ENCODE measurements at places on chromosomes 2 and 18.

DNA sequence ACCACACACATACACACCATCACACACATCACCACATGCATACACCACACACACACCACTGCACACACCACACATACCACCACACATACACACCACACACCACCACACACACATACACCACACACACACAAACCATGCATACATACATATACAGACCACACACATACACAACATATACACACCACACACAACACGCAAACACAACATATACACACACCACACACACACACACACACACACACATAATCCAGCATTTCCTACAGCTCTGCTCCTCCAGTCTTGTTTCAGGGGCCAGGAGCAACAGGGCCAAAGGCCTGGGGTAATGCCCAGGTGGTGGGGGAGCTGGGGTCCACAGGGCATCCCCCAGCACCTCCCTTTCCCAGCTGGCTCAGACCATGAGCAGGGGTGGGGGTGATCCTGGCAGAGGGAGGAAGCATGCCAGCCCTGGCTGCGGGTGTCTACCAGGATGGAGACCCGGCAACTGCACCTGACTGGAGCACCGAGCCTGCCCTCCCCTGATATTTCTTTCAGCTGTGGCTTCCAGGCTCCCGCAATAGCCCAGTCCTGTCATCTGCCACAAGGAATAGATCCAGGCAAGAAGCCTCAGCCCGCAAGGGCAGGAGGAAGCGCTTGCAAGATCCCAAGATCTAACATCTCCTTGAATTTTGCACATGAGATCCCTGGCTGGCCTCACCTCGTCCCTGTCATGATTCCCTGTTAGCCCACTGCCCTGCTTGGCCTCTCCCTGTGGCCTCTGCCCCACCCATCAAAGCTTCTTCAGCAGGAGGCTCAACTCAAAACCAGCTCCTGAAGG is 196.9 kb downstream of the TNS1 start:
- no peak for DNase-seq

- no peak for DNase-seq
Measured at GRCh38 chr2:23988371-23988770, 21.5 kb upstream of the MFSD2B start.

DNA sequence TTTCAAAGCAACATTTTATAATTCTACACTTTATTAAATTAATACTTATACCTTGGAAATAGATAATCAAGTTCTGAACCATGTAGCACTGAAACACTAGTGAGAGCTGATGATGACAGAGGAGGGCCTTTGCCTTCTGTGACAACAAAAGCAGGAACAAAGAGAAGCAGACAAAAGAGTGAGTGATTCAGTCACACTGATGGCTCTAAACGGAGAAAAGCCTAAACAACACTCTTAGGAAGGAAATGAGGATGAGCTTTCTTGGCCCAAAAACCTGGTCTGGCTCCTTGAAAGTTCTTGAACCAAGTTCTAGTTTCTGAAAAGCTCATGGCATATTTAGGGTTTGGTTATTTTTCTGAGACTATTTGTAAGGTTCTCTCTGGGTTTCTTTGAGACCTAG is 271.9 kb downstream of the DPP10 start:
- DNase-seq, result no peak

- DNase-seq, result no peak
Measured at GRCh38 chr2:11344956-11345677, 681 bp upstream of the ROCK2 start.

DNA sequence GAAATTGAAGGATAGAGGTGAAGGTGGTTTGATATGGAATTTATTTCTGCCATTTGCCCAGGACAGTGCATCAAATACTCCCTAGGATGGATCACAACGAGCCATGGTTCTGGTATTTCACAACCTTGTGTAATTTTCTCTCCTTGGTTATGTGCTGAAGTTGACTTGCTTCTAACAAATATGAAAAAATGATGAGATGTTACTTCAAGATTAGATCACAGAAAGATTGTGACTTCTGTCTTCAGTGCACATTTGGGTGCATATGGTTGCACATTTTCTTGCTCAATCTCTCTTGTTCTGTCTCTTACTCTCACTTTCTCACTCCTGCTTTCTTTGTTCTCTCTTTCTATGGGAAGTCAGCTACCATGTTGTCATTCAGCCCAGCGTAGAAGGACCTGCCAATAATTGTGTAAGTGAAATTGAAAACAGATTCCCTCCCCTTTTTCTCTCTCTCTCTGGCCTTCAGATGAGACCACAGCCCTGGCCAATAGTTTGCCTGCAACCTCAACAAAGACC is 104.6 kb upstream of the RMDN2 start:
- DNase-seq, result no peak

DNA sequence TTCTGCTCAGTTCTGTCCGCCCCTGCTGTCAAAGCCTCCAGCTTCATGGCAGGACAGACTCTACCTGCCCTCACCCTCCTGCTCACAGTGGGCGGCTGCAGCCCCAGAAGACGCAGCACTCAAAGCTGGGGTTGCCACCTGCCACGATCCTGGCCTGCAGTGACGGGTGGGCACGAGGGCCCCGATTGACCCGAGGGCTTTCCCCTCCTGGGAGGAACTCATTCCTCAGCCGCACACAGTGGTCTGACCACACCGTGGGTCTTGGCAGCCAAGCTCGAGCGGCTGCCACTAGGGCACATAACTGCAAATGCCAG is 47.1 kb downstream of the HS6ST1 start:
- DNase-seq, result no peak

GRCh38 chr18:1062588-1062987 is 157.9 kb downstream of the ADCYAP1 start:
- no peak for DNase-seq

DNA sequence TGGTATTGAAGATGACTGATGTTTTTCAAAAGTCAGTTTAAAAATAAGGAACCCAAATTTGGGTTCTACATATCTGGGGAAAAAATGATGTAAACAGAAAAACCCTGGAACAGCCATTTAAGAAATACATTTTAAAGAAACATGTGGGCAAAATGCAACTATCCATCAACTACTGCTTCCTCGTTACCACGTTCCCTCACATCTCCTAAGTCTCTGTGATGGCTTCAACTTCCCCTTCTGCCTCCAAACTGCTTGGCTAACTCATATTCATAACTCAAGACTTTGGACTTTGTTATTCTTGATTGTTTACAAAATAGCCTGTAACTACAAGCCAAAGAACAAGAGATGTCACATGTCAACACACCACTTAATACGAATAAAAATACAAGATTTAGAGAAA is 116.3 kb downstream of the DYM start:
- DNase-seq, result no peak

- DNase-seq, result no peak
Measured at GRCh38 chr18:48944634-48945033, 6.1 kb downstream of the SMAD7 start.

DNA sequence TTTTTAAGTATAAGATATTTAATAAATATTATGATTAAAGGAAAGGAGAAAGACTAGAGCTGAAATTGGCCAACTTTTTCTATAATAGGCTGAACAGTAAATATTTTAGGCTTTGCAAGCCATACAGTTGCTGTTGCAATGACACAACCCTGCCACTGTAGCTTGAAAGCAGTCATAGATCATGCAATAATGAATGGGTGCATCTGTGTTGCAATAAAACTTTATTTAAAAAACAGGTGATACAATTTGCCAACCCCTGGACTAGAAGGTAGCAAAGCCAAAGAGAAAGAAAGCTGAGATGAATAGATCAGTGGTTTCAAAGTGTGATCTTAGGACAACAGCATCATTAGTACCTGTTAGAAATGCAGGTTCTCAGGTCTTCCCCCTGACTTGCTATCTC is 219.1 kb downstream of the SETBP1 start:
- no peak for DNase-seq

GRCh38 chr18:24333084-24333483 is 64.5 kb downstream of the OSBPL1A start:
- no peak for DNase-seq

DNA sequence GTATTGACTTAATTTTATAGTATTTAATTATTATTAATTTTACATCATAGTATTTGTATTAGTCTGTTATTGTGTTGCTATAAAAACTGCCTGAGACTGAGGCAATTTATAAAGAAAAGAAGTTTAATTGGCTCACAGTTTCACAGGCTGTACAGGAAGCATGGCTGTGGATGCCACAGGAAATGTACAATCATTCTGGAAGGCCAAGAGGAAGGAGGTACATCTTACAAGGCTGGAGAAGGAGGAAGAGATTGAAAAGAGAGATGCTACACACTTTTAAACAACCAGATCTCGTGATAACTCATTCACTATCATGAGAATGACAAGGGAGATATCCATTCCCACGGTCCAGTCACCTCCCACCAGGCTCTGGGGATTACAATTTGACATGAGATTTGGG is 2019.4 kb upstream of the PIK3C3 start:
- DNase-seq, result no peak

GRCh38 chr2:202040079-202040844 is 6.6 kb downstream of the FZD7 start:
- DNase-seq, result no peak

DNA sequence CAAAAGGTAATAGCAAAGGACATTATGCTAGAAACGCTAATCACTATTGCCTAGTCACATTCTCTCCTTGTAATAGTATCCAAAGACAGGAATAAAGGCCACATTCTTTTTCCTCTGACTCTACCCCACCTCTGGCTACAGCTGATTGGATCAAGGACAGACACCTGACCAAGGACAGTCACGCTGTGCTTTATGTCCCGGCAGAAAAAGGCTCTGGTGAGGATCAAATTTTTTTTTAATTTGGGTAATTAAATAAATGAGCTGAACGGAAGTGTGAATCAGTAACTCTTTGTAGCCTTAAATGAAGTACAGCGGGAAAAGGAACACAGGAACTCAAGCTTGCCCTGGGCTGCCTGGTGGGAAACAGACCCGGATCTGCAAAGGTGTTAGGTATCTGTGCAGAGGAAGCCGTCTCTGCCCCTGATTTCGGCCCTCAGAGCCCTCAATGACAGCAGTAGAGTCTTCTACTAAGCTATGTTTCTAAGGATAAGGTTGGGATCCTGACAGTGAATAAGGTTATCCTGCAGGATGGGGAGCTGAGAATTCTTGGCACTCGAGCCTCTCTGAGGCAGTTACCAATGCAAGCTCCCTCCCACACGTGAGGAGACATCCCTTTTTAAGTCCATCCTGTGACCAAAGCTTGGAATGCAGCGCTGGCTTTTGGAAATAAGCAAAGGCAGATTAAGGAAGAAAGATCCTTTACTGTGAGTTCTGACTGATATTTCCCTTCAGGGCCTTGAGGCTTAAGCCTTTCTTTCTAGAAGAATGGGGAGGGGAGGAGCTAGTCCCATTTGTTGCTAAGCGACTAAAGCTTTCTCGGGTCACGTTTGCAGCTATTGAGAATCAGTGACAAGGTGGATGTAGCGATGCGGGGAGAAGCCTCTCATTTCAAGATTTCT is 37.8 kb upstream of the IKZF2 start:
- no peak for DNase-seq

- no peak for DNase-seq
Measured at GRCh38 chr18:65725251-65726050, 25.4 kb upstream of the CDH7 start.

DNA sequence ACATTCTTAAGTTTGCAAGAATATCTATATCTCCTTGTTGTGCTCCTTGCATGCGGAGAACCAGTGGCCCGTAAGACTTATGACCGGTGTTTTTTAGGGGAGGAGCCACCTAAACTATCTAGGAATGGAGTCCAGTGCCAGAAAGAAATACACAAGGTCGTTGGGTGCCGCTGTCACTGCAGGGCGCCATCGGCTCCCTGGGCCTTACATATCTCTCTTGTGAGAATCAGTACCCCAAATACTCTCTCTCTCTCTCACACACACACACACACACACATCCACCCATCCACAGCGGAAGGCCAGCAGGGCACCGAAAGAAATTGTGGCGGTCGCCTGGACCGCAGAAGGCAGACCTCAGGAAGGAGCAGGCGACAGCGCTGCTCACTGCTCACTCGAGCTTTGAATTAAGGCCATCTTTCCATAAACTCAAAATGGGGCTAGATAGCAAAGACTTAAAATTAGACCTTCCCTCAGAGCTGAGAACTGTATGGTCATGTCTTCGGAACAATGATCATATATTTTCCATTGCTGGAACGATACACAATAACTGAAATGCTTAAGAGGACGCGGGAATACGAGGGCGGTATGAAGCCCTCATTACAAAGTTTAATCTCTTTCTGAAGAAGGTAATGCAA is 10.4 kb downstream of the NR4A2 start:
- no peak for DNase-seq

DNA sequence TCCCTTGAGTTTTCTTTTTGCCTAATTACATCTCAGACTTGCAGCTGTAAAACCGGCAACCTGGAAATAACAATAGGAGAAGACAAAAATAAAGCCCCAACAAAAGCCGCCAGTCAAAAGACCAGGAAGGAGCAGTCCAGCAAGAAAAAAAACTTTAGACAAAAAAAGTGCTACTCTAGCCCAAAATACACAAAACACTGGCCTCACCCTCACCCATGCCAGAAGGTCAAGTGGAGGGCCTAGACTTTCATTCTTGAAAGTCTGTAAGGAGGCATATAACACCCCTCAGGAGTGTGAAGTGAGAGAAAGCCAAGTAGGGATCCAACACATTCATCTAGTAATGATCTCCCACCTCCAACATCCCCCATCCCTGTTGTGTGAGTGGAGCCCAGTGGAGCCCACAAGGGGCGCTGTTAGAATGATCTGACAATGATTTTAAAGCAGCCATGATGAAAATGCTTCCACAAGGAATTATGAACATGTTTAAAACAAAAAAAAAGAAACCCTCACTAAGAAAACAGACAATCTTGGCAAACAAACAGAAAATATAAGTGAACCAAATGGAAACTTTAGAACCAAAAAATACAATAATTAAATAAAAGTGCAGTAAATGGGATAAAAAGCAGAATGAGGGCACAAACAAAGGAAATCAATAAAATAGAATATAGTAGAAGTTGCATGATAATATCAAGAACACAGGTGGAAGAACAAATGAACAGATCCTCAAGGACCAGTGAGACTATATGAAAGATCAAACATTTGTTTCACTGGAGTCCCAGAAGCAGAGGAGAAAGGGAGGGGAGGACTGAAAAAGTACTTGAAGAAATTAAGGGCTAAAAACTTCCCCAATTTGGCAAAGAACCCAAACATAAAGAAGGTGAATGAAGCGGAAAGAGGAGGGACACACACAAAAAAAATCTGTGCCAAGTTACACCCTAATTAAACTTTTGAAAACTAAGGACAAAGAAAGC is 23.9 kb downstream of the SESTD1 start:
- DNase-seq, result no peak

DNA sequence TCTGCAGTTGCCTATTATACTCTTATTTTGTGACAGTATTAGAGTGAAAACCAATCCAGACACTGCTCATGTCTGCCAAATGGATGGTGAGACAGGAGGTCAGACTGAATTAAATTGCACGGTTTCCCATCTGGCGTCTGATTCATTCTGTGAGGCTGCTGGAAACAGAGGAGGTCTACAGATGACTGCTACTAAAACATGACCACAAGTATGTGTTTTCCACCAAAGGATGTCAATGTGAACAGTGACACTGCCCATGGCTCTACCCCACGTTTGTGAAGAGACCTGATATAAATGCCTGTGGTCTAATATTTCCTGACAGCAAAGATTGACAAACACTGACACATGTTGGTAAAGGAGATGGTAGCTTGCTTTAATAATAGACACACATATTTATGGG is 104.3 kb upstream of the ST6GAL2 start:
- DNase-seq, result no peak

All from activated effector memory CD4-positive, alpha-beta T cell treated with Interleukin-2 at 50 U/mL for 16 hours (primary cell).